ENCODE measurements at places on chromosomes 3 and 15.

DNA sequence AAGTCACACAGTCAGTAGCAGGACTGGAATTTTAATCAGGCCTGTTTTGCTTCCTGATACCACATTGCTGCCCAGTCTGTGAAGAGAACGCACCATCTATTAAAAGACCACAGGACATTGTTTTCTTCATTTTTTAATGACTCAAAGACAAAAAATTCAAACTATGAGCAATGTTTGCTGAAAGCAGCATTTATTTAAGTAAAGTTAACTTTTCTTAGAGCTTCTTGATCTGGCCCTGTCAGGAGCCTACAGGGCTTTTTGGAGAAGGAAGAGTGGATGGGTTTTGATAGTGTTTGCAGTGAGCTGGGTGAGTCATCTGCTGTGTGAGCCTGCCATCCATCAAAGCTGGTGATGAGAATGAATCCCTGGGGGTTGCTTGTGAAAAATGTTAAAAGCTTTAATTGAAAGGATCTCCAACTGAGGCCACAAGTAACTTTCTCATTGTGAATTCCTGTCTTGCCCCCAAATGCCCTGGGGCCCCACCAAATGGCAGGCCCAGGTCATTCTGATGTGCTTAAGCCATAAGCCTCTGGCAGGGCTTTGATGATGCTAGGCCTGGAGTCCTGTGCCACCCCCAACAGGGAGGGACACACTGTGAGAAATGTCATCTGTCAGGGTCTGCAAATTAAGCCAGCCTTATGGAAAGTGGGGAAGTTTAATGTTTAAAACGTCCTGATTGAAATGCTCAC lies 136.2 kb upstream of the PFN2 start:
- H3K4me3 ChIP-seq: no peak overlapping the region
- H3K4me1 ChIP-seq: no peaks in the 10 kb centered on the region
- H3K36me3 ChIP-seq: no peaks in the 10 kb centered on the region
- no peak overlapping the region for H3K27ac ChIP-seq
- no peak for DNase-seq
- H3K27me3 ChIP-seq: peaks cover 17% of the 10 kb centered on the region

DNA sequence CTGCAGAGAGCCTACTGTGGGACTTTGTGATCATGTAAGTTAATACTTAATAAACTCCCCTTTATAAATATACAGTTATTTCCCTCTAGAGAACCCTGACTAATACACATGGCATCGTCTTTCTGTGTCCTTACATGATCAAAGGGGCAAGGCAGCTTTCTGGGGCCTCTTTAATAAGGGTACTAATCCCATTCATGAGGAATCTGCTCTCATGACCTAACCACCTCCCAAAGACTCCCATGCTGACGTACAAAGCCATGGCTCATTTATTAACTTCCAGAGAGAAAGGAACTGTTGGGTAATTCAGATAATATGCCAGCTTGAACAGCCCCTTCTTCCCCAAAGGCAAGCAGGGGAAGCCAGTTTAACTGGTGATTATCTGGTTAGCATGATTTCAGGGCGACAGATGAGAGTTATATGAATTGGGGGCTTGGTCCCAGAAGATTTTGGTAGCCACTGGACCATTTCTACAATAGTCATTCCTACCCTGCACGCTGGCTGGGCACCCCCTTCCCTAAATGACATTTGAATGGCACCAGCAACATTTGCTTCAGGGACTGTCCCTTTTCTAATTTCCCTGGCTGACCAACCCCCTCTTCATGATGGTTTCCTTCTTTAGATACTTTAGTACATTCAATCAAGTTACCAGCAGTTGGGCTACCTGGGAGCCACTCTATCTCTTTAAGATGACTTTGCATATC lies 83.6 kb upstream of the C3orf80 start:
- no peak overlapping the region for H3K27ac ChIP-seq
- H3K4me1 ChIP-seq: no peaks in the 10 kb centered on the region
- no peak overlapping the region for H3K4me3 ChIP-seq
- peaks cover 4% of the 10 kb centered on the region for H3K27me3 ChIP-seq

DNA sequence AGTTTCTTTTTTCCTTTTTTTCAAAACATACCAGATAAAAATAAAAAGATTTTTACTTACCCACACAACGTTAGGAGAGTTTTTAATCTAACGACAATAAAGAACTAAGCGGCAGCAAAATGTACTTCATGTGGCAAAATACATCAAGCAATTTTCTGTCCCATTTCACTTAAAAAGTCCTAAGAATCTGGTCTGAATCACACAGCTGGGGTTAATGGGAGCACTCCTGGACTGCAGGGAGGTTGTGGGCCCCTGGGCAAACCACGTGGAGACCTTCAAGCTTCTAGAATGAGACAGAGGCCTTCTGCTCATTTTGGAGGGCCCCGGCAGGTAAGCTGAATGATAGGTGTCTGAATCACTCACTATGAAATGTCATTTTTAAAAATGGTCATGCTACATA lies 193.8 kb downstream of the RORA start:
- no peak overlapping the region for H3K4me3 ChIP-seq
- no peak for DNase-seq
- H3K27me3 ChIP-seq: peaks cover 16% of the 10 kb centered on the region
- H3K27ac ChIP-seq: no peak overlapping the region
- H3K4me1 ChIP-seq: no peaks in the 10 kb centered on the region

- H3K4me1 ChIP-seq: peaks cover 5% of the 10 kb centered on the region
- peaks cover 47% of the 10 kb centered on the region for H3K27me3 ChIP-seq
- DNase-seq: no peak
- H3K4me3 ChIP-seq: no peak overlapping the region
Observed at GRCh38 chr3:129558772-129559564, 16.0 kb downstream of the H1-8 start.

DNA sequence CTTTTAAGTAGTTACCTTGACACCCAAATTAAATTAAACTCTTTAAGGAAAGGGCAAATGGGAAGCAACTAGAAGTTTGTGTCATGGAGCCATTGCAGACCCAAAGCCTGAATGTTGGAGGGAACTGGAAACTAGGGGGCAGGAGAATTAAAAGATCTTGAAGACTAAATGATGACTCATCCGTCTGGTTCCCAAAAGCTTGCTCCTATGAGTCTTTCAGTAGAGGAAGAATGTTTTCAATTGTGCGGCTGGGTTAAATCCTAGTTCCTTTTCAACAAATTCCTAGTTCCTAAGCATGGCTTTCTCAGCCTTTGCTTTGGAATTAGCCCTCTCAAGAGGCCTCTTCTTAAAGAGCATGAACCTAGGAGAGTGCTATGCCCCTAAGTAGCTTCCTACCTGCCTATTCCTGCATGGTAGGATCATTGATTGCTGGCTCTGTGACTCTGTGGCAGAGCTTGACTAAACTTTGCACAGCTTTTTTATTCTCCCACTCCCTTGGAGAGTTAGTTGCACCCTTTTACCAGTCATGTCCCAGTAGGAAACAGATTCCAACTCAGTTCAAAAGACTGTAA lies 17.7 kb downstream of the CLEC3B start:
- H3K4me3 ChIP-seq: no peak overlapping the region
- H3K36me3 ChIP-seq: no peaks in the 10 kb centered on the region
- peaks cover 26% of the 10 kb centered on the region for H3K4me1 ChIP-seq
- no peak overlapping the region for H3K27ac ChIP-seq

- peaks cover 5% of the 10 kb centered on the region for H3K36me3 ChIP-seq
- no peak overlapping the region for H3K27ac ChIP-seq
- H3K4me1 ChIP-seq: peaks cover 31% of the 10 kb centered on the region
- no peak overlapping the region for H3K4me3 ChIP-seq
Observed at GRCh38 chr15:89205991-89206585, 15.3 kb downstream of the RLBP1 start.

DNA sequence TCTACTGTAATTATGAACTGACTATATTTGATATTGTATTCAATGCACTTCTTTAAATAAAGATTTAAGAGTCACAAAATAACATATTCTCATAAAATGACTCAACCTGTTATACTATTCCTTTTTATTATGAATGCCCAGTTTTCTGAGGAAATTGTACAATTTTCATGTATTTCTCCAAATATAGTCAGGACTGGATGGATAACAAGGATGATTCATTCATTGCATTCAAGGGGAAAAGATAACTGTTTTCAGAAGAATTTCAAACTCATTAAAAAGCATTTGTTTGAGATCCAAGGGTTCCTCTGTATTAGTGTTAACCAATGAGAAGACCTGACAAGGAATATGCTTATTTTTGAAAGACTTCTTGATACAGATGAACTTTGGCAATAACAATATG lies 163.7 kb downstream of the MEIS2 start:
- no peaks in the 10 kb centered on the region for H3K36me3 ChIP-seq
- H3K27ac ChIP-seq: no peak overlapping the region
- H3K4me1 ChIP-seq: no peaks in the 10 kb centered on the region
- DNase-seq: no peak
- no peaks in the 10 kb centered on the region for H3K27me3 ChIP-seq

DNA sequence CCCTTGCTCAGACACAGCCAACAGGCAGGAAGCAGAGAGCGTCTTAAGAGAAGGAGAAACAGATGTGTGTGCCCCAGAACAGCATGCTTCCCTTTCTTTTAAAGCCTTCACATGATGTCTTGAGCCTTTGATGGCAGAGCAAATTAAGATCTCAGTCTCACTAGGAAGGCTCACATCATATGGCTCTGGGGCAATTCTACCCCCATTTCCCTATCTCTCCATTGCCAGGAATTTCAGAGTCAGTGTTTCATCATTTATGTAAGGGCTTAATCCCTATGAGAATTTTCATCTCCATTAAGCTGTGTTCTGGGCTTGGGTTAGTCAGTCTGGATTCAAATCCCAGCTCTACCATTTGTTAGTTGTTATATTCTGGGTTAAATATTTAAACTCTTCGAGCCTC lies 41.4 kb upstream of the GLCE start:
- peaks cover 48% of the 10 kb centered on the region for H3K27me3 ChIP-seq
- DNase-seq: no peak
- no peaks in the 10 kb centered on the region for H3K4me1 ChIP-seq
- H3K36me3 ChIP-seq: no peaks in the 10 kb centered on the region

DNA sequence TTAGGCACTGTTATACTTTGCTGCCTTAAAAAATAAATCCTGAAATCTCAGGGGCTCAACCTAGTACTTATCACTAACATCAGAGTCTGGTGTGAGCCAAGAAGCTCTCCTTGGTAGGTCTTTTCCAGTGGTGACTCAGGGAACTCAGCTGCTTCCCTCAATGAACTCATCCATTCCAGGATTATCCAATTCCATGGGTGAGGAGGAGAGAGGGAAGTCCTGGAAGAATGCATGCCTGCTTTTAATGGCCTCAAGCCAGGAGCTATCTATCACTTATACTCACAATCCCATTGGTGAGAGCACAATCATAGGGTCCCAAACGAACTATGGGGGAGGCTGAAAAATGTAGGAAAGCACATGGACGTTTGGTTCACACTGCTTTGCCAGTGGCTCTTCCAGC lies 113.6 kb downstream of the POLR2M start:
- peaks cover 25% of the 10 kb centered on the region for H3K27me3 ChIP-seq
- H3K4me3 ChIP-seq: no peak overlapping the region
- H3K36me3 ChIP-seq: no peaks in the 10 kb centered on the region
- DNase-seq: no peak

- no peak overlapping the region for H3K27ac ChIP-seq
- no peaks in the 10 kb centered on the region for H3K4me1 ChIP-seq
- no peak for DNase-seq
- H3K27me3 ChIP-seq: no peaks in the 10 kb centered on the region
- no peaks in the 10 kb centered on the region for H3K36me3 ChIP-seq
- no peak overlapping the region for H3K4me3 ChIP-seq
Observed at GRCh38 chr15:54149115-54149531, 170.9 kb downstream of the UNC13C start.

DNA sequence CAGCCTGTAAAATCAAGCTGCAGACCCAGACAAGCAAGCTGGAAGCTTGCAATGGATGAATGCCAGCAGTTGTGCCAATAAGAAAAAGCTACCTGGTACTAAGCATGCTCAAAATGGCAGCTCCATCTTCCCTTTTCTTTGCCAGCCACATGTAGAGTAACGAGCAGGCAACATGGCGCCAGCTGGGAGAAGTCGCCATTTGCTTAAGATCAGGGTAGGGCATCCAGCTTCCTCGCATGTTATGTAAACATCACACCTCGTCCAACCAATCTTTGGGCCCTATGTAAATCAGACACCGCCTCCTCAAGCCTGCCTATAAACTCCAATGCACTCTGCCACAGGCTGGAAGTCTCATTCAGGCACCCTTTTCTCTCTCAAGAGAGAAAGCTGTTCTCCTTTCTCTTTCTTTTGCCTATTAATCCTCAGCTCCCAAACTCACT lies 973.9 kb downstream of the FHIT start:
- H3K27me3 ChIP-seq: no peaks in the 10 kb centered on the region
- DNase-seq: no peak

DNA sequence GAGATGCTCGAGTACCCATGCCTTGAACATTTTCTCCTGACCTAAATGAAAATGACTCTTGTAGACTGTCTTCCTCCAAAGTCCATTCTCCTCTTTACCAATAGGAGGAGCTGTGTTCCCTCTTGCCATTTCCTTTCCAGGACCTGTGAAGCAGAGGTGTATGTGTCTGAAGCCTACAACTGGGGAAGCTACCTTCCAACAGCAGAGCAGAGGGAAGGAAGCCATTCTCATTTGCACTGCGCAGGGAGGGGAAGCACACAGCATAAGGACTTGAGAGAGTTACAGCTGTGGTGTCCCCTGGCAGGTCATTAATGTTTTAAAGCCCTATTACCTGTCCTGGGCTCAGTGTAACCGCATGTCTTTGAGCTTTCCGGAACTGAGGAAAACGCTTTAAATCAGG lies 38.7 kb downstream of the HSPBAP1 start:
- peaks cover 7% of the 10 kb centered on the region for H3K36me3 ChIP-seq
- no peak overlapping the region for H3K27ac ChIP-seq
- no peak for DNase-seq
- peaks cover 10% of the 10 kb centered on the region for H3K4me1 ChIP-seq

- no peaks in the 10 kb centered on the region for H3K27me3 ChIP-seq
- peak overlapping the region; percentile 94 for H3K4me3 ChIP-seq
- peak overlapping the region; percentile 33 for H3K27ac ChIP-seq
- peaks cover 19% of the 10 kb centered on the region for H3K36me3 ChIP-seq
Observed at GRCh38 chr15:75025107-75025506, 1.7 kb downstream of the PPCDC start.

- H3K36me3 ChIP-seq: no peaks in the 10 kb centered on the region
- no peak overlapping the region for H3K4me3 ChIP-seq
- no peak for DNase-seq
- peaks cover 30% of the 10 kb centered on the region for H3K4me1 ChIP-seq
- peaks cover 8% of the 10 kb centered on the region for H3K27me3 ChIP-seq
Observed at GRCh38 chr3:195148549-195148948, 122.4 kb downstream of the XXYLT1 start.

GRCh38 chr3:170132335-170132734 lies 49.2 kb downstream of the PHC3 start:
- no peaks in the 10 kb centered on the region for H3K27me3 ChIP-seq
- peaks cover 68% of the 10 kb centered on the region for H3K36me3 ChIP-seq
- DNase-seq: peak; percentile 37
- H3K4me3 ChIP-seq: no peak overlapping the region

All from activated naive CD4-positive, alpha-beta T cell treated with anti-CD3 and anti-CD28 coated beads, Interleukin-2, amount 10 ng/mL, durations not matched to agents 7 days and 5 days (primary cell).